Fibroblast of skin of abdomen (primary cell): ENCODE measurements at places on chromosomes 2 and 18.

DNA sequence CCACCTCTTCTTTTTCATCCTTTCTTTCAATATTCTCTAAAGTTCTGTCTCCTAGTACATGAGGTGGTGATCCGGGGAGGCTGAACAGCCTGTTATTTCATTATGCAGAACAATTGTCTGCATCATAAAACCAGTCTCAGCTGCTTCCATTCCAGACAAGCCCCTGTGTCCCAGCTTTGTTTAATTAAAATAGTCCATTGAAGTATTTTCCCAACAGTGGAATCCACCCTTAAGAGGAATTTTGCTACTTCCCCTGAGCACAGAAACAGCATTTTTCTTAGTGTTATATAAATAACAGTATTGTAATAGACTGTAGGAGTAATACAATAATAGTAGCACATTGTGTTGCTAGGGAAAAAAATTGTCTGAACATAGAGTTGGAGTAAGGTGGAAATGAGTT lies 395.4 kb upstream of the TCF4 start:
- peak; percentile 77 for DNase-seq

DNA sequence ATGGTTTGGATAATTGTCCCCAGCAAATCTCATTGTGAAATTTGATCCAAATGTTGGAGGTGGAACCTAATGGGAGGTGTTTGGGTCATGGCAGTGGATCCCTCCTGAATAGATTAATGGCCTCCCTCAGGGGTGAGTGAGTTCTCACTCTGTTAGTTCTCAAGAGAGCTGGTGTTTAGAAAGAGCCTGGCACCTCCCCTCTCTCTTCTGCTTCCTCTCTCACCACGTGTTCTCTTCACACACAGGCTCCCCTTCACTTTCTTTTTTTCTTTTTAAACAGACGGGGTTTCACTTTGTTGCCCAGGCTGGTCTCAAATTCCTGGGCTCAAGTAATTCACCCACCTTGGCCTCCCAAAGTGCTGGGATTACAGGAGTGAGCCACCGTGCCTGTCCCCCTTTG lies 111.6 kb upstream of the LTBP1 start:
- no peak for DNase-seq

DNA sequence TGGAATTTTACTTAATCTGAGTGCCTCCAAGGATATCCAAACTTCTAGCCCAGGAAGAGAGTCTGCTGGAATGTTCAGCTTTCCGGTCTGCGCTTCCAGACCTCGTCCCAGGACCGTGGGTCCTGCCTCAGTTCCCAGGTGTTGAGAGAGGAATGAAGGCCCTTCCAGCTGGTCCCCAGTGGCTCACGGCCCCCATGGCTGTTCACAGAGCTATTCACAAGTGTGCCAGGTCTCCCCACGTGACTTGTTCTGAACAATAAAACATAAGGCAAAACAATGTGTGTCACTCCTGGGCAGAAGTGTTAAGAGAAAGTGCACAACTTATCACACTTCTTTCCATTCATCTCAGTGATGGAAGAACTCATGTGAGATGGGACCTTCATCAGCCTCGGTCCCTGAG lies 20.1 kb upstream of the TEX51 start:
- no peak for DNase-seq

GRCh38 chr18:55833543-55833942 lies 245.6 kb upstream of the TCF4 start:
- peak; percentile 100 for DNase-seq

DNA sequence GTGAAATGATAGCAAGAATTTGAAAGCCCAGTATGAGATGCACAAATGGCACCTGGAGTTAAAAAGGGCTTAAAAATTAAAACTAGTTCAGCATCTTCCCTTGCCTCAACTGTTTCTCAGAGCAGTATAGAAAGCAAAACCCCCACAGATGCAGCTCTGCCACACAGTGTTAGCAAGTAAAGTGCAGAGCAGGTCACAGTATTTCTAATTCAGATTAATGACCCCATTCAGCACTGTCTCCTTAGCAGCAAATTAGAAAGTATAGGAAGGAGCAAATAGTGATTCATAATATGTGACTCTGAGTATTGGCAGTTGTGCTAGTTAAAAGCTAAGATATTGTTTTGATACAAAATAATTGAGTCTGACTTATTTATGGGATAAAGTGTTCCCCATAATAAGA lies 73.8 kb upstream of the CCDC85A start:
- DNase-seq, result no peak

DNA sequence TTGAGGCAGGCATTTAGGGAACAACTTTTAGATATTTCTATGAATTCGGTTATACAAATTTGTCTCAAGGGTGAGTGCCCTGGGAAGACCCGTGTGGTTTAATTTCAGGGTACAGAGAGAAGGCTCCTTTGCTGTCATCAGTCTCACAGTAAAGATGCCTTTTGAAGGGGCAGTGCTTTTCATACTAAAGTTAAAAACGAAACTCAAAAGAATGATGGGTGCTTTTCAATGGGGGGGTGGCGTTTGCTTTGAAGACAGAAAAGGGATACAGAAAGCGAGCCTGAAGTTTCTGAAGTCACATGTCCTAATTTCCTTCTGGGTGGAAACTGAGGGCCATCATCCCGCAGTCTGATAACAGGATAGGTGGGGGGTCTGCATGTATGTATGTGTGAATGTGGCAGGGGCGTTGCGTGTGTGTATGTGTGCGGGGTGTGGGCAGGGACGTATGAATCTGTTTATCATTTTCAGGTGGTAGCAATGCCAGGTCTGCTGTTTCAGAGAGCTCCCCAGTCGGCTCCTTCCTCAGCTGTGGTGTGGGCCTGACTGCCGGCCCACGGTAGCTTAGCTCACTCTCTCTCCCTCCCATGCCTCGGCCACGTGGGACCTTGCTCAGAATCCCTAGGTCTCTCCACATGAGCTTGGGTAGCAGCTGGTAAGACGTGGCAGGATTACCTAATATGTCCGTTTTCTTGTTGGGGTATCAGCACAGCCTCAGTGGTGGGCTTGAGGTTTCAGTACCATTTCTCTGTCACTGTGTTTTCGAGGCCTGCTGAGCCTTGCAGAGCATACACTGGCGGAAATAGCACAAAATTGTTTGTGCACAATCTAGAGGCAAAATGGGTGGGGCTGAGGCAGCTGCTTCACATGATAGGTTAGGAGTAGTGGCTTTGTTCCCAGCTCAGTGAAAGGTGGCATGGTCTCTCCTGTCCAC lies 32.7 kb downstream of the ARHGAP25 start:
- no peak for DNase-seq

GRCh38 chr2:242057379-242058040 lies 188.0 kb downstream of the RTP5 start:
- no peak for DNase-seq

GRCh38 chr2:189287982-189288521 lies 108.5 kb upstream of the COL5A2 start:
- peak; percentile 89 for DNase-seq

- no peak for DNase-seq
Observed at GRCh38 chr2:171545086-171545485, 22.8 kb downstream of the CYBRD1 start.

DNA sequence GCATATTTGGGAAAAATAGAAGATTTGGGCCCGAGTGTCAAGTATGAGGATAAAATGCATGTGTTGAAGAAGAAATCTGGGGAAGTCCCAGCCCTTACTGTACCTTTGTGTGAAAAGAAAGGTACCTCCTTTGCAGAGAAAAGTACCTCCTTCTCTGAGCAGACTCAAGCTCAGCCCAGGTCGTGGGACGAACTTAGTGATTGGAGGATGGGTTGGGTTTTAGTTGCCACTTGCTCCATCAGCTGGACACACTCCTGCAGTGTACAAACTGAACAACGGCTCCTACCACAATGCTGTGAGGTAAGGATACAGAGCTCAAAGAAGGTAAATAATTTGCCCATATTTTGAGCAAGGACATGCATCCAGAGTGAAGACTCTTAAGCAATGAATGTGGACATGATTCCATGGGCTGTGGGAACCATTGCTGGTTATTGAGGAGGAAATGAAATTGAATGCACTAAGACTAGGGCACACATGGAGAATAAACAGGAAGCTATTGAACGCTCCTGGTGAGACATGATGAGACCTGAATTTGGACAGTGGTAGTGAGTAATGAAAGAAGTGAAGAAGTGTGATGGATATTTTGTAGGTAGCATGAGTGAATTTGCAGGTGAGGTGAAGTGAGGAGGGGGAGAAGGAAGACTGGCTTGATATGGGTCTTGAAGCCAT lies 49.8 kb upstream of the IL1RL1 start:
- DNase-seq, result no peak

DNA sequence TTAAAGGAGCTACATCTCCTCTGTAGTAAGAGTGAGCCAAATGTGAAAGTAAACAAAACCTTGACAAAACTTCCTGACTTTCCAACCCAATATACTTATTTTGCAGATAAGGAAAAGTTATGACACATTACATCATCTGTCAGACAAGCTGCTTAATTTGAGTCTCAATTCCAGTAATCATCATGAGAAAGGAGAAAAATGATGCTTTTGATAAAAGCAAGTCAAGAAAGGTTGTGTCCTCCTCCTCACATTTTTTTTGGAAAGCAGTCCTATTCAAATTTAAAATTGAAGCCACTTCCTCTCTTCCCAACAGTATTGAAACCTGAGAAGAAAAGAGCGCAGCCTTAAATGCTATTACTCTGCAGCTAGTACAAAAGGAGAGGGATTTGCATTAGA lies 519.6 kb downstream of the LRP1B start:
- no peak for DNase-seq

DNA sequence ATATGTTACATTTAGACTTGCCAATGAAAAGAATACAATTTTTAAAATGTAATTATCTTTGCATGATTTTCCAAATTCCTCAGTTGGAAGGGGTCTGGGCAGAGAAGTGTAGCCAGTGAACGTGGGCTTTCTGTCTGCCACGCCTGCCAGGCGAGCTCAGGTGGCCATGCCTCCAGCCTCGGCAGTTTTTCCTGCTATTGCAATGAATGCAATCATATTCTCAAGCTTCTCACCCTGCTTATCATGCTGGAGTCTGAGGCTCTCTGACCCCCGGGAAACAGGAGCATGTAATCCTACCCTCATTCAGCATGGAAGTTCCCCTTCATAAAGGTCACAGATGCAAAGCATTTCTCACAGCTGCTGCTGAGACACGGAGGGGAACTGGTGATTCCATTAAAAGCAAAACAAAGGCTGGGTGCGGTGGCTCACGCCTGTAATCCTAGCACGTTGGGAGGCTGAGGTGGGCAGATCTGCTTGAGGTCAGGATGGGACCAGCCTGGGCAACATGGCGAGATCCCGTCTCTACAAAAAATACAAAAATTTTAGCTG lies 154.8 kb downstream of the MBP start:
- DNase-seq, result no peak

- no peak for DNase-seq
Observed at GRCh38 chr2:52884761-52885352, 882.7 kb upstream of the CHAC2 start.

- DNase-seq, result no peak
Observed at GRCh38 chr2:42834161-42834560, 41.8 kb upstream of the HAAO start.

- DNase-seq, result no peak
Observed at GRCh38 chr18:64403784-64404503, 255.1 kb upstream of the LINC00305 start.

DNA sequence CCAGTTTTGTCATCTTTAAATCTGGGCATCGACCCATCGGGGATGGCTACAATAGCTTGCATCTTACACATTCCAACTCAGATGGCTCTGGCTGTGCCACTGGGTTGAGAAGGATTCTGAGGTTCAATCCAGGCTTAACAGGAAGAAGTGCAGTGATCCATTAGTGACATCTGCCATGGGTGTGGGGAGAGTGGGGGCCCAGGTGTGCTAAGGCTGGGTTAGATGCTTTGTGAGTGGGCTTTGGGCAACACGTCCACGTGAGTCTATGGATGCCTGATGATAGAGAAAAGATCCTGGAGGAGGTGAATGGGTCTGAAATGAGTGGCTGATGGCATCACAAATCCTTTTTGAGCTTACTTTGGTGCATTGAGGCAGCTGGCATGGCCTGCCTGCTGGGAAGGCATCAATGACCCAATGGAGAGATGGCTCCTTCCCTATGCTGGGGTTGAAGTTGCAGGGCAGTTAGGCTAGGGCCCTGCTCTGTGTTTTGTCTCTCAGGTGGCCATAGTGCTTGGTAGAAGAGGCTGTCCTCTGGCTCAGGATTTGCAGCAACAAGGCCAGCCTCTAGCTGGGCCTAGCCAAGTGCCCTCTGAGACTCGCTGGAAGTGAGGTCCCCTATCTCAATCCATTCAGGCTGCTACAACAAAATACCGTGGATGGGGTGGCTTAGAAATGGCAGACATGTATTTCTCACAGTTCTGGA lies 56.7 kb downstream of the HS1BP3 start:
- DNase-seq, result no peak

DNA sequence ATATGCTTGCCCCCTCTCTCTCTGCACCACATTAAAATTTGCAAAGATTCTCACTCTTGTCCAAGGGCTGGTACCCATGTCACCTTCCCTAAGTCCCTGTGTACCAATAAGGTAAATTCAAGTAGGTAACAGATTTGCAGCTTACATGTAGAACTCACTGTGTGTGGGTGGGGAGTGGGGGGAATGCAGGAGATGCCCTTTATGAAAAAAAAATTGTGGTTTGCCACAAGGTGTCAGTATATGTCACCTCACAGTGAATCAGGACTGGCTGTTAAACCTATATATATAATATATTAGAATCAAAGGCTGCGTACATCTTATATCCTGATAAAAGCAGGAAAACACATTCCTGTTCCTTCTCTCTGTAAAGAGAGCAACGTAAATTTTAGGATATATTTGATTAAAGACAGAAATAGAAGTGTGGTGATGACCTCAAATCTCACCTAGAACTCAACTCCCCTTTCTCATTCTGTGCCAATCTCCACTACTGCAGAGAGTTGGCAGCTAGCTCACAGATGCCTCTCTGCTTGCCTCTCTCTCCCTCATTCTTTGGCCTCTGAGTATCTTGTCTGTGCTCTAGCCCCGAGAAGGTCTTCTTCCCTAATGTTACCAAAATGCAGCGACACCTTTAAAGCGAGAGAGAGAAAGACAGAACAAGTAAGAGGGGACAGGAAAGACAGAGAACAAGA lies 536 bp downstream of the XDH start:
- DNase-seq, result no peak

- DNase-seq, result no peak
Observed at GRCh38 chr2:73503992-73504570, 118.4 kb downstream of the ALMS1 start.

DNA sequence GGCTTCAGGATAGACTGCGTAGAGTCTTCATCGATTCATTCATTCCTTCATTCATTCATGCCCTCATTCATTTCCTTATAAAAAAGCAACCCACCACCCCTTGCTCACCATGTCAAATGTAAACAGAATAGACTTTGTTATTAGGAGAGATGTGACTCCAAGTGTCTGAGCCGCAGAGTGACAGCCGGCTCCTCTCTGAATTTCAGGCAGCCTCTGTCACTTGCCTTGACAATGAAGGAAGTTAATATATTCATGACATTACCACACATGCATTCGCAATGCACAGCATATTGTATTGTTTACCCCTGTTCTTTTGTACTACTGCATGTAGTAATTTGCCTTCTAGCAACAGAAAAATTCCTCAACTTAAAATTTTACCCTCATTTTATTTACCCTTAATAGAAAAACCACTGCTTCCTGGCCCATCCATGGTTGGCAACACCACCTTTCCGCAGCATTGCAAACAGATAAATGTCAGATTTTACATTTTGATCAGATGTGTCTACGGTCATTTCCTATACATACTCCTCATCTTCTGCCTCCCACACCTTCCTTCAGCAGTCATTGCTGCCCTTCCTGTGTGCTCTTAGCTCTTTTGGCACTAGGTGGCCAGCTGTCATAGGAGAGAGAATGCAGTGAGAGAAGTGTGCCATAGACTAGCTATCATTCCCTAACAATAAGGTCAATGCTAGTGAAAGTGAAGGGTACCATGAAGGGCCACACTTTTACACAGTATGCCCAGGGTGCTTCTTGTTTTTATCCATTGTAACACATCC lies 1090.8 kb downstream of the BCL11A start:
- DNase-seq, result no peak

- DNase-seq, result no peak
Observed at GRCh38 chr2:239273280-239274234, 127.3 kb downstream of the HDAC4 start.
